IPS-NIHi11 (cell line): ENCODE measurements at places on chromosomes 3 and 15.

- no peak for DNase-seq
Measured at GRCh38 chr3:130259166-130259874, 86.2 kb upstream of the COL6A5 start.

DNA sequence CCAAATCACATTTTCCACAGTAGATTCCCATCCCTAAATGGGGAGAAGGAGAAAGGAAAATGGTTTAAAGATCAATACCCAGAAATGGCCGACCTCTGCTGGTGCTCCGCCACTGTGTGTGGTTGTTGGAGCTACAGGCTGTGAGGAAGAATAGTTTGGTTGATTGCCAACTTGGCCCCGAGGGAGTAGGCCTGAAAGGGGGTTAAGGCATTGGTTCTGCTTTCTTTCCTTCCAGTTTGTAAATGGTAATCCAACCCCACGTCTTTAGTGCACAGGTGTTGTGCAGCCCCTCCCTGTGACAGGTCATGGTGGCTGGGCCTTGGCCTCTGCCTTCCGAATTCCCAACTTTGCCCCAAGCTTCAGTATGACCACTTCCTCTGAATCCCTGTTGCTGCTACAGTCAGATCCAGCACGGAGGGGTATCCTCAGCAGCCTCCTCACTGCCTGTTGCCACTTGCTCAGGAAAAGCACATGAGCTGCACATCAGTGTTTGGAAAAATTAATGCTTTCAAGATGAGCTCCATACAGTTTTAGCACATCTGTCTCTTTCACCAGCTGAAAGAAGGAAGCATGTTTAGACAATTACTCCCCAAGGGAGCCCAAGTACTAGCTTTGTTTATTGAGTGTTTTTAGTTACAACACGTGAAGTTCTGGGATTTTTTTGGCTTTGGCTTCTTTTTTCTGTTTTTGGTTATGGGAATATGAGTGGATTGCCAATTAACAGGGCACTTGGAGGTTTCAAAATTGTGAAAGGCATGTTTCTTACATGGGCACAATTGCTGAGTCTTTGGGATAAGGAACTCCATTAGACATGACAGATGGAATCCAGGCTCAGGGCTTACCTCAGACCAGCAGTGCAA lies 92.3 kb upstream of the ROPN1 start:
- DNase-seq: no peak

- DNase-seq: no peak
Measured at GRCh38 chr3:44030687-44031305, 210.9 kb upstream of the TOPAZ1 start.

GRCh38 chr3:41324156-41324475 lies 124.8 kb downstream of the CTNNB1 start:
- no peak for DNase-seq

DNA sequence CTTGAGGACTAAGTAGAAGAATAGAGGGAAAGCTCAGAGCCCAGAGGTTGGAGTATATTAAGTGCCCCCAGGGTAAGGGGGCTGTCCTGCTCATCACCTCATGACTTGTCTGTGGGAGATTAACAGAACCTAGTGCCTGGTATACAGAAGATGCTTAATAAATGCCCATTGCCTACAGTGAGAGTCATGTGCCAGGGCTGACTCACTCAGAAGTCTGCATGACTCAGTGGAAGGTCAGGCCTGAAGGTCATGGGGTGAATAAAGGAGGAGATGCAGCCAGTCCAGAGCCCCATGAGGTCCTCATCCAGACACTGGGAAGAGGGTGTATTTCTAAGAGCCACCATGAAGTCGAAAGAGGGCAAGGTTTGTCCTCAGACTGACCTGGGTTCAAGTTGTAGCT lies 62.5 kb upstream of the TLE3 start:
- no peak for DNase-seq

DNA sequence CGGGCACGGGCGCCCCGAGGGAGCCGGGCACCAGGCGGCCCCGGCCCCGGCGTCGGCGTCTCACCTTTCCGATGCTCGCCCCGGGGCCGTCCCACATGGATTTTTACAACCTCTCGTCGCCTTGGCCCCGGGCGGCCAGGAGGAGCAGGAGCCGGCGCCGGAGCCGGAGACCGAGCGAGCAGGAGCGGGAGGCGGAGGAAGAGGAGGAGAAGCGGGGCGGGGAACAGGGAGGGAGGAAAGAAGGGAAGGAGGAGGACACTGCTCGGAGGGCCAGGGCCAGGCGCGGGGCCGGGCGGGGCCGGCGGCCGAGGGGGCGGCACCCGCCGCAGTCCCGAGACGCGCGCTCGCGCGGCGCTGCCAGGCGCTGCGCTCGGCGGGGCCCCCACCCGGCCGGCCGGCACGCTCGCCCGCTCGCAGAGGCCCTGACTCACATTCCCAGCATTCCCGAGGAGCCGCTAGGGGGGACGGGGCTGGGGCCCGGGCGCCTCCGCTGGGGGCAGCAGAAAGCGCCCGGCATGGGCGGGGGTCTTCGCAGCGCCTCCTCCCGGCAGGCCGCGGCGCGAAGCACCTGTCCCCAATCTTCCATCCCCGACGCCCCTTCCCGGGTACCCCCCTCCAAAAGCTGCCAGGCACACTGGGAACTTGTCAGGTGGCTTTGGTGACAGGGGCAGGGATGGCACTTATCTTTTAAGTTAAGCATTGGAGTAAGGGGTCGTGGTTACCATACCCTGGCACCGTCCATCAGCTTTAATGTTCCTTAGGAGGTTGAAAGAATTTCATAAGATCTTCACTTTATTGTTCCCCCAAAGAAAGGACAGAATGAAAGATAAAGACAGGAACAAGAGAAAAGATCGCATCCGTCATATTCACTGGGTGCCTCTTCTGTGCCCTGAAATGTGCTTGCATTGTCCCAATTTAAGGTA lies at the start of gene ERC2:
Gene ERC2, minus strand, starts transcription at position 284 of the 923 bp plus-strand sequence.
- peak; percentile 92 for DNase-seq

GRCh38 chr3:67362686-67363085 lies 291.7 kb downstream of the SUCLG2 start:
- peak; percentile 11 for DNase-seq

DNA sequence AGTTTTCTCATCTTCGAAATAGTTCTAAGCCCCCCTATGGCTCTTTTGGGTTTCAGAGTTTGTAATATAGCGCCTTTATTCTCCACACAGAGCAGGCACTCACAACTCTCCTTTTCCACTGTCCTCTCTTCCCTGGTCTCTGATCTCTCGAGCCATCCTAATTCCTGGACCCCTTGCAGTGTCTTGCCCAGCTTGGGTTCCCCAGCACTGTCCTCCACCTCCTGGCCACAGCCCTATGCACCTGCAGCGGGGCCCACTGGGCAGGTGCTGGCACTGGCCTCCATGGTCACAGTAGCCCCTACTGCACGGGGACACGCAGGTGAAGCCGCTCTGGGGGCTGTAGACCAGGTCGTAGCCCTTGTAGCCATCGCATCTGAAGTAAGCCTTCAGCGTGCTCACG lies 27.9 kb downstream of the MUC20 start:
- no peak for DNase-seq

DNA sequence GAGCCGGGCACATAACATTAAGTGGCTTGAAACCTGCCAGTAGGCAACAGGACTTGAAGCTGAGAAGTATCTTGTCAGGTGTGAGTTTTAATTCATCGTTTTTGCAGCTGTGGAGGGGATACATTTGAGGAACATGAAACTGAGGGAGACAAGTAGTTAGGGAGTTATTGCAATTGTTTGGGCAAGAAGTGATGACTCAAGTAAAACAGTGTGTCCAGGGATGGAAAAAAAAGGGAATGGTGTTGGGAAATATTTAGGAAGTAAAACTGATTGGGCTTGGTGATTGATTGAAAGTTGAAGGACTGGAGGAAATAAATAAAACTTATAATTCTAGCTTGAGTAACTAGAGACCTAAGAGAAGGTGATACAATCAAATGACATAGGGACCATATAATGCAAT lies 85.5 kb downstream of the NCEH1 start:
- DNase-seq: no peak

DNA sequence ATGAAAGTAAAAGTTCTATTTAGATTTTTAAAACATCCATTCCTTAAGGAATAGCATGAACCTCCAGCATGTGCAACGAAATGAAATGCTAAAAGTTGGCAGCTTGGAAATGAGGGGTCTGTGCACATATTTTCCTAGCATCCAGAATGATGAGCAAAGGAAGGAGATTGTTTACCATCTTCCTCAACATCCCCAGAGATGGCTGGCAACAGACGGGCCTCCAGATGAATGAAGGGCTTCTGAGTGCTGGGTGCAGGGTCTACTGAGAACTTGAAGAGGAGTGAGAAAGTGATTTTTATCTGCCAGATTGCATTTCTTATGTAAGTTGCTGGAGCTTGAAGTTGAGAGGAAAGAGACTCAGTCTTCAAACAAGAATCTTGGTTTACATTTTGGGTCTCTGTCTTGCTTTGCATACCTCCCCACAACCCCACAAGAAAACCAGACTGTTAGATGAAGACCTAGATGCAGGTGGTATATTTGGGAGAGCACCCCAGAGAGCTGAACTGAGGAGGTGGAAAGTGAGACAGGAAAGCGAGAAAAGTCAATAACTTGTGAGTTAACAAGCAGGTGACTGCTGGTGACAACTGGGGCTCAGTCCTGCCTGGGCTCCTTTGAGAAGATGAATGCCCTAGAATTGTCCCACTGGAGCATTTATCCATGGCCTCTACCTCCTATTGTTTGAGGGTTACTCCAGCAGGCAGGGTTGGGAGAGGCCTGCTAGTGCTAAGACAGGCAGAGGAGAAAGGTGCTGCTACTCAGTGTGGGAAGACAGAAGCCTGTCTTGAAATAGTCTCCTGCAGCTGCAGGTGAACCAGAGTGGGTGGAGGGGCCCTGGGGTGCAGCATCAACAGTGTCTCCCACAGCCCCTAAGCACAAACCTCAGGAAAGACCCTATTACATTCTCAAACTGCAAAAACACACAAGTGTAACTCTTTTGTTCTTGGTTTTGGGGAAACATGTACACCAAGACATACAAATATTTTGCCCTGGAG lies 10.5 kb upstream of the CCK start:
- no peak for DNase-seq

GRCh38 chr3:61248496-61248895 lies 2.8 kb downstream of the FHIT start:
- no peak for DNase-seq

- no peak for DNase-seq
Measured at GRCh38 chr15:25619076-25619475, 180.3 kb upstream of the UBE3A start.

GRCh38 chr3:143506190-143506589 lies 342.1 kb downstream of the SLC9A9 start:
- no peak for DNase-seq

- no peak for DNase-seq
Measured at GRCh38 chr15:28902856-28903255, 17.1 kb downstream of the APBA2 start.

GRCh38 chr3:32553459-32553858 lies 17.2 kb downstream of the DYNC1LI1 start:
- DNase-seq: no peak

DNA sequence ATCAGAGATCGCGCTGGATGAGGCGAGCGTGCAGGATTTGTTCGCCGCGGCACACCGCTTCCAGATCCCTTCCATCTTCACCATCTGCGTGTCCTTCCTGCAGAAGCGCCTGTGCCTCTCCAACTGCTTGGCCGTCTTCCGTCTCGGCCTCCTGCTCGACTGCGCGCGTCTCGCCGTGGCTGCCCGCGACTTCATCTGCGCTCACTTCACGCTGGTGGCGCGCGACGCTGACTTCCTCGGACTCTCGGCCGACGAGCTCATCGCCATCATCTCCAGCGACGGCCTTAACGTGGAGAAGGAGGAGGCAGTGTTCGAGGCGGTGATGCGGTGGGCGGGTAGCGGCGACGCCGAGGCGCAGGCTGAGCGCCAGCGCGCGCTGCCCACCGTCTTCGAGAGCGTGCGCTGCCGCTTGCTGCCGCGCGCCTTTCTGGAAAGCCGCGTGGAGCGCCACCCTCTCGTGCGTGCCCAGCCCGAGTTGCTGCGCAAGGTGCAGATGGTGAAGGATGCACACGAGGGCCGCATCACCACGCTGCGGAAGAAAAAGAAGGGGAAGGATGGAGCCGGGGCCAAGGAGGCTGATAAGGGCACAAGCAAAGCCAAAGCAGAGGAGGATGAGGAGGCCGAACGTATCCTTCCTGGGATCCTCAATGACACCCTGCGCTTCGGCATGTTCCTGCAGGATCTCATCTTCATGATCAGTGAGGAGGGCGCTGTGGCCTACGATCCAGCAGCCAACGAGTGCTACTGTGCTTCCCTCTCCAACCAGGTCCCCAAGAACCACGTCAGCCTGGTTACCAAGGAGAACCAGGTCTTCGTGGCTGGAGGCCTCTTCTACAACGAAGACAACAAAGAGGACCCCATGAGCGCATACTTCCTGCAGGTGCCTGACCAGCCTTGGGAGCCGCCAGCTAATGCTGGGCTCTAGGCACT lies 819 bp downstream of the KLHL40 start:
- DNase-seq: no peak

DNA sequence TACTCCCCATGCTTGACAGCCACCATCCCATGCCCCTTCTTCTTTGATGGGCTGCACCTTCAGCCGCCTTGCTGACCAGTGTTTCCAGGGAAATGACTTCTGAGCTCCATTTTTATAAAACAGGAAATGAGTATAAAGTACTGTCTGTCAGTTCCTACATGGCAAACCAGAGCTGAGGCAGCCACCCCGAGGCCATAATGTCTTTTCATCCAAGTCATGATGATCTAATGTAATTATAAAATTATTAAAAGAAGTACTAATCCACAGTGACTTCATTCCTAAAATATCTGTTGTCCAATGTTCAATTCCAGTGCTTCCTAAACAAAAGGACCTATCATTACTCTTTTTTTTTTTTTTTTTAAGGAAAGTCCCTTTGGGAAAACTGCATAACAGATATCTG lies 75.2 kb upstream of the HERC1 start:
- DNase-seq: no peak

DNA sequence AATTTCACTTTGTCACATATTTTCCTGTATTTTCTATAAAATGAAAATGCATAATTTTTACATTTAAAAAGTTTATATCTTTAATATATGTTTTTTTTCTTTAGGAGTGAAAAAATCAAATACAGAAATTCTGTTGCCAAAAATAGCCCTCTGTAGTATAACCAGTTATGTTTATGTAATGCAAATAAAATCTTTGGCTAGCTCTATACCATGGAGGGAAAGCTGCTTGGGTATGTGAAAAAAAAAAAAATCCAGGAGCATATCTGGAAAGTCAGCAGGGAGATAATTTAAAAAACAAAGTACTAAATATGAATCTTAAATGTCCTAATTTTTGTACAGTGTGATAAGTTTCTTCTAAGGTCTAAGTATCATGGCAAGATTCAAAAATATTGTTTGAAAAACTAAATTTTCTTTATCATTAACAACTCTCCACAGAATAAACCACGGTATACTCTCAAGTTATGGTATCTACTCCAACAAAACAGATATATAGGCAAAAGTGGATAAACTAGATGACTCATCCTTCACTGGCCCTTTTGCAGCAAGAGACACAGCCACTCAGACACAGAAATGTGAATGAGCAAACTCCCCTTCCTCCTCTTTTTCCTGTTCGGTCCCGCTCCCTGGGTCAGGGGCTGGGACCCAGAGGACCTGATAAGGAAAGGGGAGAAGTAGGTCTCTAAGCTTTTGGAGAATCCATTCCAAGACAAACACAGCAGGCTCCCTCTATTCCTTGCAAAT lies 66.6 kb downstream of the PDZRN3 start:
- DNase-seq: peak; percentile 19

- no peak for DNase-seq
Measured at GRCh38 chr15:36406911-36407310, 172.5 kb upstream of the CDIN1 start.
